ENCODE measurements at places on chromosomes 4 and X.

- DNase-seq = no peak
Measured at GRCh38 chr4:76459291-76459723, 24.3 kb downstream of the SHROOM3 start.

DNA sequence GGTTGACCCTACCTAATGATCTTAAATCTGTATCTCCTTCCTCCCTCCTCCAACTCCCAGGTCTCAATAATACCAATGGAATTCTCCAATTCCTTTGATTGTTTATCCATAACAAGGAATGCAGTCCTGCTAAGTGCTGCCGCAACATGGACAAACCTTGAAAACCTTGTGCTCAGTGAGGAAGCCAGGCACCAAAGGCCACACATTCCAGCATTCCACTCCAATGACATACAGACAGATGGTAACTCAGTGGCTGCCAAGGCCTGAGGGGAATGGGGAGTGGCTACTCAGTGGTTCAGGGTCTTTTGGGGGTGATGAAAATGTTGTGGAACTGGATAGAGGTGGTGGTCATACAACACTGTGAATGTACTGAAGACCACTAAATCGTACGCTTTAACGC lies 10.4 kb downstream of the HAUS7 start:
- DNase-seq = no peak

DNA sequence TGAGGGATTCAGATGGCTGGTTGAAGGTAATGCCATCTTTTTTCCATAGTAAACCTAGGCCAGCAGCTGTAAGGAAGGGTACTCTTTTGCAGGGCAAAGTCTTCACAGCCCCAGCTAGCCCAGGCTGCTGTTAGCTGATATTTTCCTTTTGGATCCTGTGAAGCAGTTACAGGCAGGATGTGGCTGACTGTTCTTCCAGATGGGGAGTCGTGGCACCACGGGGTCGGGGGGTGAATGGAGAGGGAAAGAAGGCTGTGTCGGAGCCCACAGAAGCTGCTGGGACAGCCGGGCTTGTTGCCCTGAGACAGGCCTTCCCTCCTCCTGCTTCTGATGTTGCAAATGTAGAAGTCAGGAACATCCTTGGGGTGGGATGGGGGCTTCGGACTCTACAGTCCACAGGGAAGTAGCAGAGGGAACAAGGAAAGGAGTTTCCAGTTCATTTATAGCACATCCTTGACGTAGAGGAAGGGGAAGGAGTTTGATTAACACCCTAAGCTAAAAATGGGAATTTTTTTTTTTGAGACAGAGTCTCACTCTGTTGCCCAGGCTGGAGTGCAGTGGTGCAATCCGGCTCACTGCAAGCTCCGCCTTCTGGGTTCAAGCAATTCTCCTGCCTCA lies 64.6 kb upstream of the TMEM150C start:
- no peak for DNase-seq

- DNase-seq = no peak
Measured at GRCh38 chr4:30768277-30768676, 48.1 kb downstream of the PCDH7 start.

- peak; percentile 72 for DNase-seq
Measured at GRCh38 chr4:3255611-3256186, 6.7 kb downstream of the MSANTD1 start.

- no peak for DNase-seq
Measured at GRCh38 chr4:87032884-87033533, 98.2 kb downstream of the AFF1 start.

GRCh38 chr4:65437102-65437501 lies 233.2 kb downstream of the EPHA5 start:
- DNase-seq = no peak

DNA sequence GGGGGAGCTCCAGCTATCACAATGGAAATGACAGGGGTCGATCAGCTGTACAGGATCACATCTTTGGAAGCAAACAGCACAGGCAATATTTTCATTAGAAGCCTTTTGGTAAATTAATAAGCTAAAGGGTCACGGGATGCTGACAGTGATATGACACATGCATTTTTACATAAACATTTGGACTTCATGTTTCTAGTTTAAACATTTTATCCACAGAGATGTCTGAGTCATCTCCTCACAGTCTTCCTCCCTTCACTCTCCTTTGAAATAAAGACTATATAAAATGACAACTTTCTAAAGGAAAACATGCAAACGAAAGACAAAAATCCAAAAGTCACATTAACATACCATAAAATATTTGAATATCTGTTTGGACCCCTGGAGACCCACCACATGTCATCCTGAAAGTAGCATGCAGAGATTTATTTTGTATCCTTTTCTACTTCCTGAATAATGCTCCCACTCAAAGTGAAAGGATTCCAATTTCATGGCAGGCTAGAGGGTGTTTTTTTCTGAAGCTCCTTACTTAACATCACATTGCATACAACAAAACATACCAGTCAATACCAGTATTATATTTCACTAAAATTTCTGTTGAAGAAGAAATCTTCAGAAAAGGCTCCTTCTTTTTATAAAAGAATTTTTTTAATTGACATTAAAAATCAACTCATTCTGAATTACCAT lies 200.1 kb upstream of the PPARGC1A start:
- no peak for DNase-seq

GRCh38 chrX:28311466-28311865 lies 275.8 kb upstream of the IL1RAPL1 start:
- DNase-seq = no peak
